ENCODE measurements at places on chromosomes 11 and 22. TPM values are rescaled to one million over a fixed set of nuclear protein-coding genes. Genes with fewer than 3 reads are reported as not detected.

DNA sequence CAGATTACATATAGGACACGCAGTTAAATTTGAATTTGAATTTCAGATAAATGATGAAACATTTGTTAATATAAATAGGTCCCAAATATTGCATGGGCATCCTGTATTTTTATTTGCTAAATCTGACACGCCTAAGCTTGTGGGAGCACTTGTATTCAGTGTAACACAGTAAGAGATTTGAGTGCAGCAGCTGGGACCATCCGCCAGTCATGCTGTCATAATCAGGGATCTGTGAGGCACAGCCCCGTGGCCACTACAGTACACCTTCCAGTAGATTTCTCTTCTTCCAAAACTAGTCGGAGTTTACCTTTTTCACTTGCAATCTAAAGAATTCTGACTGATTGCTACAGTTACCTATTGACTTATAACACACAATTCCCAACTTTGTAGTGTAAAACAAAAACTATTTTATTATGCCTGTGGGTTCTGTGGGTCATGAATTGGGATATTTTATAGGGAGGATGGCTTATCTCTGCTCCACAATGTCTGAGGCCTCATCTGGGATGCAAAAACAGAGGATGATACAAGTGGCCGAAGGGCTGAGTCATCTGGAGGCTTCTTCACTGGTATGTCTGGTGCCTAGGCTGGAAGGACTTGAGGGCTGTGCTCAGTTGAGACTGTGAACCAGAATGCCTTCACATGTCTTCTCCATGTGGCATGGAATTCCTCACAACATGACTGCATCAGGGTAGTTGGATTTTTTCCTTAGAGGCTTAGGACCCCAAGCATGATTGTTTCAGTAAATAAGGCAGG is 74.1 kb downstream of the PRSS23 start:
- no peak overlapping the region for H3K4me3 ChIP-seq
- no peaks in the 10 kb centered on the region for H3K27me3 ChIP-seq
- no peak for DNase-seq
- no peaks in the 10 kb centered on the region for H3K4me1 ChIP-seq

IGLL5 gene
- 2.9 TPM for total RNA-seq

OR51L1 gene
- not detected for total RNA-seq

GRCh38 chr22:30178181-30179126 is 68.1 kb downstream of the LIF start:
- peaks cover 12% of the 10 kb centered on the region for H3K4me1 ChIP-seq
- no peak overlapping the region for H3K27ac ChIP-seq
- no peaks in the 10 kb centered on the region for H3K36me3 ChIP-seq
- no peaks in the 10 kb centered on the region for H3K27me3 ChIP-seq
- peak; percentile 14 for DNase-seq

- H3K27ac ChIP-seq = no peak overlapping the region
- no peaks in the 10 kb centered on the region for H3K36me3 ChIP-seq
- no peak overlapping the region for H3K4me3 ChIP-seq
- no peaks in the 10 kb centered on the region for H3K4me1 ChIP-seq
- DNase-seq = no peak
Observed at GRCh38 chr11:17721242-17721999, 2.0 kb downstream of the MYOD1 start.

- peaks cover 13% of the 10 kb centered on the region for H3K36me3 ChIP-seq
- H3K27me3 ChIP-seq = no peaks in the 10 kb centered on the region
- no peak overlapping the region for H3K27ac ChIP-seq
Observed at GRCh38 chr11:108218455-108218854, 4.0 kb downstream of the NPAT start.

DNA sequence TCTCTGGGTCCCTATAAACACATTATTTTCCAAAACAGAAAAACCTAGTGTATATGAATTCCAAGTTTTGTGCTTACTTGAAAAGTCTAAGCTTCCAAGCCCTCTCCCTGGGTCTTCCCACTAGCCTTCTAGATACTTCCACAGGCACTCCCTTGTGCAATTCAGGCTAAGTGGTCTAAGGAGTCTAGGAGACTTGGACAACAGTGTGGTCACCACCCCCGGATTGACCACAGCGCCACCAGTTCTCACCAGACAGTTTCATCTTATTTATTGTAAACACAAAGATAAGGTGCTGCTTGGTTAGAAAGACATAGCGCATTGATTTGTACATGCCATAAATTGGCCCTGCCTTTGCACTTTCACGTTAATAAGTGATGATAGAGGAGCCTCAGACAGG is 623.9 kb downstream of the OPCML start:
- no peak for DNase-seq
- H3K27me3 ChIP-seq = no peaks in the 10 kb centered on the region
- no peaks in the 10 kb centered on the region for H3K4me1 ChIP-seq
- H3K27ac ChIP-seq = no peak overlapping the region
- no peak overlapping the region for H3K4me3 ChIP-seq
